Fibroblast of villous mesenchyme (primary cell): ENCODE measurements at places on chromosomes 5 and 9. TPM values are rescaled to one million over a fixed set of nuclear protein-coding genes. Genes with fewer than 3 reads are reported as not detected.

The CNTNAP3 gene
- total RNA-seq: 0.64 TPM in 1 of 2 replicates, not detected in the other

The PCYOX1L gene
- total RNA-seq: 6.4 and 11.7 TPM in 2 replicates

The TMEM174 gene
- not detected in 2 replicates for total RNA-seq

The PTGER4 gene
- total RNA-seq: 4.3 and 8.7 TPM in 2 replicates

The FABP6 gene
- not detected in 2 replicates for total RNA-seq

The FRRS1L gene
- under 0.01 TPM in 1 of 2 replicates, not detected in the other for total RNA-seq

The HTR4 gene
- not detected in 2 replicates for total RNA-seq

The SPINK4 gene
- not detected in 2 replicates for total RNA-seq

The LCN12 gene
- 0.86 TPM in 1 of 2 replicates, not detected in the other for total RNA-seq

The GABRA1 gene
- not detected in 2 replicates for total RNA-seq

The NTNG2 gene
- 0.86 and 1.9 TPM in 2 replicates for total RNA-seq

The FOXD4 gene
- under 0.01 and 0.43 TPM in 2 replicates for total RNA-seq

The KLF4 gene
- 2.6 and 3.5 TPM in 2 replicates for total RNA-seq

The FOXD4L4 gene
- under 0.01 TPM in 1 of 2 replicates, not detected in the other for total RNA-seq

The HSD17B4 gene
- 128 and 183 TPM in 2 replicates for total RNA-seq

The SPINK6 gene
- total RNA-seq: not detected in 2 replicates

DNA sequence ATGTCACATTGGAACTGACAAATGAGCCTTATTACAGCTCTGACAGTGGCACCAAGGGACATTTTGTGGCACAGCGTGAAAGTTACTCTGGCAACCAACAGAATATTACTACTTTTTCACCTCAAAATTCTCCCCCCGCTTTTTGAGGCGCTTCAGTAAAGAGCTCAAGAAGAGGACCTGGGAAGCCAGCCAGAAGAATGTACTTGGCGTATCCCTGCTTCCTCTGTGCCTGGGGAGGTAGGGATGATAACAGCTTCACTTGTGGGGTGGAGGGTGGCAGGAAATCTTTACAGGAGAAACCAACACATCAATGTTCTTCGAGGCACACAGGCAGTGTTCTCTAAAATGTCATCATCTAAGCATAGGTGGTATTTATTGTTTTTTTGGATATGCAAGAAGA lies 624.1 kb downstream of the NR2F1-AS1 start:
- DNase-seq: no peak

DNA sequence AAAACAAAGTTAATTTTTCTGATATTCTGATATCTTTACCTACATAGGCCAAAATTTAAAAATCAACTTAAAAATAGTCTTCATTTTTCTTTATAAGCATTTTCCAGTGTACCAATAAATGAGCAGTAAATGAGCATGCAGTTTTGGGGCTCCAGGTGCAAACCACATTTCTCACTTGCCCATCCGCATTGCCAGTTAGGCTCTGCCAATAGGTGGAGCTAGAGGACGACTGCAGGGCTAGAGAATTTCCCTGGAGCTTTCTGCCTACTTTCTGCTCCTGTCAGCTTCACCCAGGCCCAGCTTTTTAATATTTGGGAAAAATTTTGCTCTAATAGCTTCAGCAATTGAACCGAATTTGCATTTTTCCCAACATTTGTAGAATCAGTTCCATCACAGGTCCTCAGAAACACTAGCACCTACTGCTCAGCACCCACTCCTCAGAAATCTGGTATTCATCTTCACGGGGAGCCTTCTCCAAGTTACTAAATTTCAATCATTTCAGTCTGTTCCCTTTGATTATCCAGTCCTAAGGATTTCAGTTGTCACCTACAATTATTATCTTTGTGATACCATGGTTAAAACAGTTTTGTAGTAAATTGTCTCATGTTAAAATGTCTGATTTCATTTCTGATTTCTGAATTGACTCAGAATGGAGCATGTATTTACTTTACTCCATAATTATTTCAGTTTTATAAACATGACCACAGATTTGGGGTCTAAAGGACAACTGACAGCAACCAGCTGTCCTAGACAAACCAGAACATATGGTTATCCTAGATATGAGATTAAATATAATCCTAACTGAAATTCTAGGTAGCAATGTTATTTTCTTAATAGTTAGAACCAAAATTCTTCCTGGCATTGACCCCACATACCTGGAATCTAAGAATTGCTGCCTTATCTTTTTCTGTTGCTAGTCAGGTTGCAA lies 104.6 kb upstream of the FAM174A start:
- peak; percentile 38 for DNase-seq

DNA sequence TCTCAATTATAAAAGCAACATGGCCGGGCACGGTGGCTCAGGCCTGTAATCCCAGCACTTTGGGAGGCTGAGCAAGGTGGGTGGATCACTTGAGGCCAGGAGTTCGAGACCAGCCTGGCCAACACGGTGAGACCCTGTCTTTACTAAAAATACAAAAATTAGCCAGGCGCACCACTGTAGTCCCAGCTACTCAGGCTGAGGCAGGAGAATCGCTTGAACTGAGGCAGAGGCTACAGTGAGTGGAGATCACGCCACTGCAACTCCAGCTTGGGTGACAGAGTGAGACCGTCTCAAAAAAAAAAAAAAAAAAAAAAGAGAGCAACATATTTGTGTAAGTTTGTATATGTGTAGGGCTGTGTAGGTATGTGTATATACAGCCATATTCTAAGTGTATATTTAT lies 7.5 kb downstream of the RPS6 start:
- DNase-seq: no peak

GRCh38 chr5:52961274-52961681 lies 27.9 kb upstream of the ITGA2 start:
- DNase-seq: peak; percentile 15

- DNase-seq: peak; percentile 93
Observed at GRCh38 chr9:110626101-110626829, 42.3 kb upstream of the MUSK start.

DNA sequence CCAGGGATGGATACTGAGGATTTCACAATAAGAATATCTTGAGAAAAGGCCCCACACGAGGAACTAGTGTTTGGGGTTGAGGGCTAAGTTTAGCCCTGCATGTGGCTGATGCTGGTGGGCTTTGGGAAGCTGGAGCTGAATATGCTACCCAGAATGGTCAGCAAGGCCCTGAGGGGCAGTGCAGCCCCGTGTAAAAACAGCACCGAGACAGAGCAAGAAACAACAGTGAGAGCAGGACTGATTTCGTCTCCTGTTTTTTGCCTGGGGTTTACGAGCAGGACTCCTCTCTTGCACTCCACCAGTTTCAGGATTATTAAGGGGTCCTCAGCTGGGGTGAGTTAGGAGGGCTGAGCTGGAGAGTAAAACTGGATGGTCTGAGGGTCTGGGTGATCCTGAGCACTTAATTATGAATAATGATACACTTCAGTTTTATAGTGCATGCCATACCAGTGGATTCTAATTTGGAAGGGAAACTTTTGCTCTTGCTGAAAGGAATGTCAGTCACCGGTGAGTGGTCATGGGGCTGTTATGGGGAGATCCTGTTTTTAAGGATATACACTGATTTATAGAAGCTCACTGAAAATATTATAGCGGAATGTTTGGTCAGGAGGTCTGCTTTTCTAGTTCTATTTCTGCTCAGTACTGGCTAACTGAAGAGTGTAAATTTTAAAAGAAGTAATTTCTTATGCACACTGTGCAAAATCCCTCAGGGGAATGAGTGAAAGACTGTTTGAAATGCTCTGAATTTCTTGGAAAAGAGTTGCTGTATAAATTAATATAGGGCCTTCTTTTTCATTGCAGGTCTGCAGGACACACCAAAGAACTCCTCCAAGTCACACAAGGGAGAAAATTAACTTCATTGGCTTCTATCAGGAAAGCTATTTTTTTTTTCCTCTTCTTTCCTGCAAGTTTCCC lies 42.7 kb upstream of the NFIB start:
- DNase-seq: no peak

DNA sequence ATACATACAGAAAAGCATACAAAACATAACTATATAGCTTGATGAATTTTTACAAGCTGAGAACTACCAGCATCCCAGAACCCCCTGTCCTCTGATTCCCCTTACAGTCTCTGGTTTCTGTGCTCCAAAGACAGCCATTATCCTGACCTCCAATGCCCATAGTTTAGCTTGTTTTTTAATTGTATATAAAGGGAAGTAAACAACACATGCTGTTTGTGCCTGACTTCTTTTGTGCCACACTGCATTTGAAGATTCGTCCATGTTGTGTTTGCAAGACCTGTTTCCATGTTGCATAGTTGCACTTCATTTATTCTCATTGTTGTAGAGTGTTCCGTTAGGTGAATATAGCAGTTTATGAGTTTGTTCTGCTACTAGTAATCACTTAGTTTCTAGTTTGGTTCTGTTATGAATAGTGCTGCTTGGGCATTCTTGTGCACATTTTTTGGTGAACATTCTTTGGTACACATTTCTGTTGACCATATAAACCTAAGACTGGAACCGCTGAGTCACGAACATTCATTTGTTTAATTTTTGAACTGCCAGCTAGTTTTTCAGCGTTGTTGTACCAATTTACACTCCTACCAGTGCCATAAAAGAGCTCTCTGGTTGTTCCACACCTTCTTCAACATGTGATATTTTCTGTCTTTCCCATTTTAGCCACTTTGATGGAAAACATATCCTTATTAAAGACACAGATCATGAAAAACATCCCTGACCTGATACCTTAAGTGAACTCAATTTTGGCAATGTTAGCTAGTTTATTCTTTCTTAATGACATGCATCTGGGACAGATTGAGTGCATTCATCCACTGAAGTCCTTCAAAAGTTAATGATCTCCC lies 78.1 kb upstream of the ANXA1 start:
- DNase-seq: peak; percentile 60

DNA sequence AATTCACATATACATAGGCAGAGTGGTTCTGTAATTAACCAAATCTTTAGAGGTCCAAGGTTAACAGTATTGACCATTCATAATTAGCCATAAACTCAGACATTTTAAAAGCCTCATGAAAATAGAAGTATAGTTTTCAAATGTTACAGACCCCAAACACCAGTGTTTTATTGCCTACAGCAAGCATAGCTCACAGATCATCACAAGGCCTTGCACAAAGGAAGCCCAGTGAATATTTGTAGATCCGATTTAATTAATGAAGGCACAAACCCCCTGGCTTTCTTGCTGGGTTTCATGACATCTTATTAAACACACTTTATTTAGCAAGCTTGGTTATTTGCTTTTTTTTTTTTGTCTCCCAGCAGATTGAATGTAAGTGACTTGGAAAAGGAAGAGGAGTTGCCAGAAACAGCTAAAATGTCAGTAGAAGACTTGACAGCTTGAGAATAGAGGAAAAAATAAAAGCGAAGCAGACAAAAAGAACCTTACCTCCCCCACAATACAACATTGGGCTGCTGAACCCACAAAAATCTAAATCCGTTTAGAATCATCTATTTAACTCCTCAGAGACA lies 283.9 kb upstream of the TNC start:
- peak; percentile 24 for DNase-seq

DNA sequence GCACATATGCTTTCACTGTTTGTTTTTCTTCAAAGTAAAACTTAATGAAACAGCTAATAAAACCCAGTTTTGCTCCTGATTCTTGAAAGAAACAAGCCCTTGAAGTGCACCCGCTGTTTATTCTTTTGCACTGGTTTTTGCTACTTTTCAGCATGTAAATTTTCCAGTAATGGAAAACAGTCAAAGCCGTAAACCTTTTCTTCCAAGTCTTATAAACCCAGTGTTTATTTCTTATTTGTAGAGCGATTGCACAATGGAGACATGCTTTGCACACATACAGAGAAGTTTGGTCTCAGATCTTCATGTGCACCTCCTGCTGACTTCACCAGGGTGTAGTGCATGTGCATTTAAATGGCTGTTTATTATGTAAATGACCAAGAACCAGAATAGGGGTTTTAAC lies 51.8 kb downstream of the ATG10 start:
- DNase-seq: peak; percentile 84

- no peak for DNase-seq
Observed at GRCh38 chr9:135147938-135148337, 60.5 kb downstream of the OLFM1 start.

GRCh38 chr5:16127865-16128544 lies 51.6 kb downstream of the MARCHF11 start:
- no peak for DNase-seq

DNA sequence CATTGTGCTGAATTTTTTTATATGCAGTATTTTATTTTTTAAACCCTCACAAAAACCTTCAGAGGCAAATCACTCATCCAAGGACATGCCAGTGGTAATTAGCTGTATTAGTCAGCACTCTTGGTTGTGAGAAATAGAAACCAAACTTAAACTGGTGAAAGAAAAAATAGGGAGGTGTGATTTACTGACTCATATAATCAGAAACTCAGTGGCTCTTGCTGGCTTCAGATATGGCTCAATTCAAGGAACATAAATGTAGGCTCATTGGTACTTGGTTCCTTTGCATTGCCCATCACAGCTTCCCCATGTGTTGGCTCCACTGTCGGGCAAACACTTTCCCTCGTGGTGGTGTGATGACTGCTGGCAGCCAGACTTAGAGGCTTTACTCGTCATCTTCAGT lies 497.2 kb downstream of the MAT2B start:
- no peak for DNase-seq

GRCh38 chr5:113102121-113102531 lies 125.5 kb downstream of the DCP2 start:
- no peak for DNase-seq

GRCh38 chr9:118618084-118618483 lies 751.2 kb downstream of the BRINP1 start:
- peak; percentile 34 for DNase-seq

DNA sequence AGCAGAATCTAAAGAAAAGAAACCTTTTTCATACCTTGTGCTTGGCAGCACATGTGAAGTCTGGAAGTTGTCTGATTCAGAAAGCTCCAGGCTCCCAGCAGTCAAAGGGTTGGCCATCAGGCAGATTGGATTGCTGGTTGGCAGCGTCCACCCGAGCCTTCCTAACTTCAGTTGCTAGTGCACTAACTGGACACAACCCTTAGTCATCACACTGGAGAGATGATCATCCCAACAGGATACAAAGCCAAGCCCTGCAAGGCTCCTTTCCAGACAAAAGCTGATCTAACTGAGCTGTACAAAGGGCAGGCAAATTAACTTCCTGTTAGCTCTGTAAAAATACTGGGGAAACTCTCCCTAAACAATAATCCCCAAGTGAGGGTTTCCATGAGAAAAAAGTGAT lies 185.6 kb downstream of the SNX18 start:
- DNase-seq: peak; percentile 36

DNA sequence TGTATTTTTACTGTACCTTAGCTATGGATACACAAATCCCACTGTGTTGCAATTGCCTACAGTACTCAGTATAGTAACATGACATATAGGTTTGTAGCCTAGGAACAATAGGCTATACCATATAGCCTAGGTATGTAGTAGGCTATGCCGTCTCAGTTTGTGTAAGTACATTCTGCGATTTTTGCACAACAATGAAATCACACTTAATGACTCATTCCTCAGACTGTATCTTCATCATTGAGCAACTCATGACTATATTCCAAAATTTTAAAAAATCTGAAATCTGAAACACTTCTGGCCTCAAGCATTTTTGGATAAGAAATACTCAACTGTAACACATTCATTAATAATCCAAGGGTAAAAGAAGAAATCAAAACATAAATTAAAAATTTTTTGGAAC lies 666.8 kb upstream of the GRAMD2B start:
- DNase-seq: no peak

- no peak for DNase-seq
Observed at GRCh38 chr5:169964246-169964645, 16.0 kb downstream of the INSYN2B start.

- no peak for DNase-seq
Observed at GRCh38 chr5:172527559-172527958, 73.2 kb upstream of the SH3PXD2B start.
